ENCODE measurements at places on chromosomes 3 and 15. TPM values are rescaled to one million over a fixed set of nuclear protein-coding genes. Genes with fewer than 3 reads are reported as not detected.

DNA sequence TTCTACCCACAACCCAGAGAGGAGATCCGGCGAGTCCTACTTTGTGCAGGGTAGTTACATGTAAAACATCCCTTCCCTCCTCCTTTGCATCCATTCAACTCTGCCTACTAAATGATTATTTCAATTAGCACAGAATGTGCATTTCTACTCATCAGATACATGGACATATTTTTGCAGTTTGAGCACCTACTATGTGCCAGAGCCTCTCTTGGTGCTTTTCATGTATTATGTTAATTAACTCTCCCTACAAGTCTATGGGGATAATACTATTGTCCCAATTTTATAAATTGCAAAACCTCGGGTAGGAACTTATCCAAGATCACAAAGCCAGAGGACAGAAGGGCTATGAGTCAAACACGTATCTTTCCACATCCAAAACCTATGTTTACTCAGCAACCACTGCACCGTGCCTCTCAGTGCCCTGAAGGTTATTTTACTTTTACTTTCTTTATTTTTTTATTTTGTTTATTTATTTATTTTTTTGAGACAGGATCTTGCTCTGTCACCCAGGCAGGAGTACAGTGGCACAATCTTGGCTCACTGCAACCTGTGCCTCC, 432.8 kb downstream of the MAGI1 start:
- no peak for DNase-seq

GRCh38 chr3:107242579-107242978, 134.7 kb upstream of the CCDC54 start:
- DNase-seq: no peak

GRCh38 chr3:188956839-188957489, 214.8 kb upstream of the TPRG1 start:
- DNase-seq: no peak

DNA sequence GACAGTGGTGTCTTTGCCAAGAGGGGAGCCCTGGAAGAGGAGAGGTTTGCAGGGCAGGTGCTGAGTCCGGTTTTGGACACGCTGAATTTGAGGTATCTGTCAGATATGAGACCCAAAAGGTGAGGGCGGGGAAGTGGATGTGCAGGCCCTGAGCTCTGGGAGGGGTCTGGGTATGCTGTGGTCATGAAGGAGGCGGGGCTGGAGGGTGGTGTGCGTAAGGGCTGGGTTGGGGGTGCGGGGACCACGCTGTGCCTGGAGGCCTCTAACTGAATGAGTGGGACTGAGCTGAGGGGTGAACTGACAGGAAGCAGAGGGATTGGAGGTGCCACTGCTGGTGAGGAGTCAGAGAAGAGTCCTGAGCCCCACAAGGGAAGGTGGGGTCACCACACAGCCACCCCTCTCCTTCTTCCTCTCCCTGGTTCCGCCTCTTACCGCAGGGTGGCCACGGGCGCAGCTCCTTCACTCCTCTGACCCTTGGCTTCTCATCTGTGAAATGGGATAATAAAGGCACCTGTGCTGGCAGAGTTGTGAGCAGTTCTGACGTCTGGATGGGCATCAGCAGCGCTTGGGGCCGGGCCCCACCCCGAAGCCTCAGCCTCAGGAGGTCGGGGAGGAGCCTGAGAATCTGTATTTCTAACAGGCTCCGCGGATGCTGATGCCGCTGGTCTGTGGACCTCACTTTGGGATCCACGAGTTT, 28.8 kb downstream of the PSTPIP1 start:
- no peak for DNase-seq

DNA sequence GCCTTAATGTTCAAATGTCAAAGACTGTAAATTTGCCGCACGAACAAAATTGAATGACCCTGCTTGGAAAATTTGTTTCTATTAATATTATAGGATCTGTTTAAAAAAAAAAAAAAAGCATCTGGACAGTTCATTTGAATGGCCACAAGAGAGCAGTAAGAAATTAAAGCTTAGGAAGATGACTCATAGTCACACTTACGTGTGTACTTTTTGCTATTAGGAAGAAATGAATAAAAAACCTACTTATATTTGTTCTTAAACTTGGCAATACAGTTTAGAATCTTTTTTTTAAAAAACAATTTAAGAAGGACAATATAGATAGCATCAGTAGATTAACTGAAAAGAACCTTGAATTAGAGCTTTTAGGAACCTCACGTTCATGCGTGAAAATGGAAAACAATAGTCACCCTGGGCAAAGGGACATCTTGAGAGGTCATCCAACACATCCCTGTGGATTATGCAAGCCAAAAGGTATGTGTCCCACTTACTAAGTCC, 621.8 kb downstream of the MECOM start:
- DNase-seq: no peak

- no peak for DNase-seq
Observed at GRCh38 chr3:64384561-64384960, 159.3 kb upstream of the PRICKLE2 start.

GRCh38 chr15:101496198-101496986, 6.9 kb upstream of the PCSK6 start:
- DNase-seq: no peak

DNA sequence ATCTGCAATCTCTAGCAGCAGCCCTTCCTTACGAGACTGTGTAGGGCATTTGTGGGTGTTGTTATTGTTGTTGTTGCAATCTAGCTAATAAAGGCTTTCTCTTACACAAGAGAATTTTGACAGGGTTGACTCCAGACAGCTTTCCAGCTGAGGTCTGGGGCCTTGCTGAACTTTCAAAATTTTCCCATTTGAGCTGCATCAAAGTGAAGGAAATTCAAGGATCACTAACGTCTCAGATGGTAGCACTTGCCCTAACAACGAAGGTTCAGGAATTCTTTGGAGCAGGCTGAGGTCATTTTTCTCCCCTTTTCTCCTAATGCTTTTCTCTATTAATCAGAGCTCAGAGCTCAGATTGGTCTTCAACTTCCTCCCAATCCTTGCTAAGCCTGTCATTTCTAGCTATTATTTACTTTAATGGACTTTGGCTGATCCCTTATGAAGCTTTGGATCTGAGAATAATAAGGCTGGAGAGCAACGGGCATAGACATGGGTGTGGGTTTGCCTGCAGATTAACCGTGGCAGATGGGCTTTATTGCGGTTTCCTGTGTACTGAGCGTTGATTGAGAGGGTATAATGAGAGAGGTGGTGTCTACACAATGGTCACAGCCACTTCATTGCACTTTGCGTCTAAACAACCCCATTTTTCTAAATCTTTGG, 614.0 kb upstream of the AGTR1 start:
- DNase-seq: no peak

DNA sequence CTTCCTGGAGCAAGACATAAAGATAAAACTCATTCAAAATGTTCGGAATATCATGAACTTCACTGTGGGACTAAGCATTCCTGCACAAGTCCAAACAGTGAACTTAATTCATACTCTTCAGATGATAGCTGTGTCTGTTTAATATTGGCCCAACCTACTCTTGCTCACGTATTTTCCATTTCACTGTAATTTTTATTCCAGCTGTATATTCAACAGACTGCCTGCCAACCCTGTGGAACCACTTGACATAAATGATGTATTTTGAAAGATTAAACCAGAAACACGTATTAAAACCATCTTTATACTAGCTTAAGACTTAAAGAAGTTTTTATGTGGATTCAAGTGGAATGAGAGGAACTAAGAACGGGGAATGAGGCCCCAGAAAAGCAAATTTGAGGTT, 172.5 kb downstream of the TMEM108 start:
- no peak for DNase-seq

Gene WDR72
- total RNA-seq: not detected

Gene SAMD7
- total RNA-seq: not detected

Gene ZPLD1
- not detected for total RNA-seq

Gene COL6A5
- not detected for total RNA-seq

Gene PPCDC
- 32.3 TPM for total RNA-seq

Gene ADGRG7
- not detected for total RNA-seq

Gene GOLGA8Q
- total RNA-seq: 4.1 TPM

Gene ZBTB20
- total RNA-seq: 58.3 TPM
